Activated B cell treated with CpG ODN at 0.5 μM for 24 hours (primary cell): ENCODE measurements at places on chromosomes 6 and 20.

DNA sequence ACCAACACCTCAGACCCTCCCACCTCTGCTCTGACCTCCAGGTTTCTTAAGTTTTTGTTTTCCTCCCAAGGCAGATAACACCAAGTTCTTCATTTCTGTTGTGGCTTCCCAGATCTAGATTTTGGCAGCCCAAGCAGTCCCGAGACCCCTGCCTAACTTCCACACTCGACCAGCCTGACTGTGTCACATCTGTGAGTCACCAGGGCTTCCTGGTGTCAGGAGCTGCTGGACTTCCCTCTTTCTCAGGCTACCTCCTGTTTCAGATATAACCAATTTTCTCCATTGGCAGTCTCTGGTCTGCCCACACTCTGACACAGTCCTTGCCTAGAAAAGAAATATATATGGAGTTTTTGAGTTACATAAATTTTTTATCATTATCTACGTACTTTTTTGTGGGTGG lies 46.1 kb upstream of the CCN6 start:
- no peak for DNase-seq

DNA sequence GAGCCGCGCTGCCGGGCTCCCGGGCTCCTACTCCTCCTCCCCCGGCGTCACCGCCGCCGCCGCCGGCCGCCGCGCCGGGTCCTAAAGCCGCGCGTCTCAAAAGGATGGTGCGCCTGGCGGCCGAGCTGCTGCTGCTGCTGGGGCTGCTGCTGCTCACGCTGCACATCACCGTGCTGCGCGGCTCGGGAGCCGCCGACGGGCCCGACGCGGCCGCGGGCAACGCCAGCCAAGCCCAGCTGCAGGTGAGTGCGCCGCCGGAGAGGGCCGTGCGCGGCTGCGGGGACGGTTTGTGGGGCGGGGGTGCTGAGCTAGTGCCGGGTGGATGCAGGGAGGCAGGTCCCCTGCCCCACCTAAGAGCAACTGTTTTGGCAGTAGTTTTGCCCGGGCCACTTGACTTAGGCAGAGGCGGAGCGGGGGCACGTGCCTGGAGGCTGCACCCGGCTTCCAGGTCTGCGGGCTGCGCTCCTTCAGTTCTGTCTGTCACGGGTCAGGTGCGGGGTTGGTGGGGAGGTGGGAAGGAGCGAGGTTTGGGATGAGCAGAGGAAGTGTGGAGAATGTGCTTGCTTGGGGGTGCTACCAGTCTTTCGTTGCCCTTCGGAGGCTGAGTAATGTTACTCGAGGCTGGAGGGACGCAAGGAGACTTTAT lies 722 bp downstream of the ISM1 start:
- DNase-seq = no peak

GRCh38 chr20:23568320-23568970 lies at the start of gene CST9L:
TSS of gene CST9L (minus strand) at chr20:23568484. CDS start at chr20:23568450, 34 bp downstream.
- DNase-seq = no peak

GRCh38 chr6:144150710-144151657 lies 667 bp downstream of the STX11 start:
- peak; percentile 31 for DNase-seq

GRCh38 chr6:25745836-25746235 lies 8.7 kb upstream of the SLC17A4 start:
- no peak for DNase-seq

DNA sequence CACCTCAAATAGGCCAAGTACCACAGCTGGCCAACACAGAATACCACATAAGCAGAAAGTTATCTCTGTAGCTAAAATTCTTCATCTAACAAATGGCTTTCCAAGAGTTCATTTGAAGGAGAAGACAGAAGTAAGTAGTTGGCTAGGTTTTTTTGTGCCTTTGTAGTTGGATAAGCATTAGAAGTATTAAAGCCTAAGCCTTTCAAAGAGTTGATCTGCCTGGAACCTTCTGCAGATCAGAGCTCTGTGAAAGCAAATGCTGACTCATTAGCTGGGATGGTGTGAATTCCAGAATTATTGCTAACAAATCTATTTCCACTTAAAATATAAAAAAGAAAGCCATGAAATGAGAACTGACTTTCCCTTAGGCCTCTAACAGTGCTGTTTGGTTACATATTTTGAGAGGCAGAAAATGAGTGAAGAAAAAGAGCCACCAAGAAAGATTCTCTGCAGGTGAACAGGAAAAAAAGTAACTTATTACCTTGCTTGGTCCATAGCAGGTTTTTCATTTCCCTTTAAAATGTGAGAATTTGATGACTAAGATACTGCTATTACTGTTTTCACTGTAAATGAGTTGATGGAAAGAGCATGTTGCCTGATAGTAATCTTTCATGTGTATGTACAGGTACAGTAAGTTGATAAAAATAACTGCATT lies 763.2 kb upstream of the FLRT3 start:
- no peak for DNase-seq

DNA sequence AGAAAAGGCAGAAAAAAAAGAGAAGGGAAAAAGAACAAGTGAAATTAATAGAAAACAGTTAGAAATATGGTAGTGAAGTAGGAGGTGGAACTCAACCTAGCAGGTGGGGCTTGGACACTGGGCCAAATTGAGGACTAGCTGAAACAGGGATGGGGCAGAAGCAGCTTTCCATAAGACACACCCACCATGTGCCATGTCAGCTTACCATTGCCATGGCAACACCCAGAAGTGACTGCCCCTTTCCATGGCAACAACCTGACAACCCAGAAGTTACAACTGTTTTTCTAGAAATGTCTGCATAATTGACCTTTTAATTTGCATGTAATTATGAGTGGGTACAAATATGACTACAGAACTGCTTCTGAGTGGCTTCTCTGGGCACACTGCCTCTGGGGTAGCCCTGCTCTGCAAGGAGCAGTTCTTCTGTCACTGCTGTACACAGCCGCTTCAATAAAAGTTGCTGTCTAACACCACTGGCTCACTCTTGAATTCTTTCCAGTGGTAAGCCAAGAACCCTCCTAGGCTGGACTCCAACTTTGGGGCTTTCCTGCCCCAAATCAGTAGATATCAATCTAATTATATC lies 35.9 kb upstream of the SLC24A3 start:
- DNase-seq = no peak

DNA sequence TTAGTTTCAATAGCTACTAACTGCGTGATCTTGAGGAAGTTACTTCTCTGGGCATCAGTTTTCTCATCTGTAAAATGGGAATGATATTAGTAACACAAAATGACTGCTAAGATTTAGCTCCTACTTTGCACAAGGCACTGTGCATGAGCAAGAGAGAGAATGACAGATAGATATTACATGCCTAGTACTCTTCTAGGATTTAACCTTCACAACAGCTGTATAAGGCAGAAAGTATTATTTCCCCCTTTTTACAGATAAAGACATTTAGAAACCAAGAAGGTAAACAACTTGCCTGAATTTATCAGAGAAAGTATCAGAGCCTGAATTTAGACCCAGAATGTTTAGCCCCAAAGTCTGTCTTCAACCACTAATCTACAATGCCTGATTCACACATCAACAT lies 281.6 kb downstream of the KHDC1L start:
- no peak for DNase-seq

- DNase-seq = no peak
These were observed 100.0 kb upstream of the NRSN1 start for GRCh38 chr6:24026050-24026449.

DNA sequence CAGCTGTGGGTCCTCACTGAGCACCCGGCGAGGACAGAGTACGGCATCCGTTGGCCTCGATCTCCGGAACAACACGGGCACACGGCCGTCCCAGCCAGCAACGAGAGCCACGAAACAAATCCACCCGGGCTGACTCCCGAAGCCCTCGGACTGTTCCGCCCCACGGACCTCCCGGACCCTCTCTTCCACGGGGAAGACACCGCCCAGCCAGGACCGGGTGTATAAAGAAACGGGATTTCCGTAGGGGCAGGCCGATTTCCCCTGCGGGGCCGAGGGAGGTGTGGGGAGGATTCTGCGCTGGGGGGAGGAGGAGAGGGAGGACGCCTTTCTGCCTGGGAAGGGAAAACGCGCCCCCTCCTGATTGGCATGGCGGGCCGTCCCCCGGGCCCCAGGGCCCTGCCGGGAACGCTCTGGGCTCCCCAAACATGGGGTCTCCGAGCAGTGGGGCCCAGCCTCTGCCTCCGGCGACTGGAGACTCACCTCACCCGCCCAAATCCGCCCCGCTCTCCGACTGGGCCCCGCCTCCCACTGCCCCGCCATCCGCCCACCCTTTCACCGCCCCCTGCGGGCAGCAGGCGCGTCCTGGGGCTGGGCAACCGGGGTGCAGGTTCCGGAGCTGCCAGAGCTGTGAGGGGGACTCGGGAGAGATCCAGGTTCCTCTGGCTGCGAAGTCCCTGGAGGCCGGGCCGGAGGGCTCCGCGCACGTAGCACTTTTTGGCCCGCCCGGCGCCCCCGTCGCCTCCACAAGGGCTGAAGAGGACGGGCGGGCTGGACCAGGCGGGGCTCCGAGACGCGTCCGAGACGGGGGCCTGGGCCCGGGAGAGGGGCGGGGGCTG lies 679 bp upstream of the PPDPF start:
- peak; percentile 68 for DNase-seq

- no peak for DNase-seq
These were observed 1.3 kb downstream of the PPP1R3G start for GRCh38 chr6:5086294-5086890.

- no peak for DNase-seq
These were observed 13.4 kb downstream of the SLX4IP start for GRCh38 chr20:10448270-10449156.

GRCh38 chr20:46631874-46632446 lies 19.3 kb downstream of the SLC13A3 start:
- no peak for DNase-seq

DNA sequence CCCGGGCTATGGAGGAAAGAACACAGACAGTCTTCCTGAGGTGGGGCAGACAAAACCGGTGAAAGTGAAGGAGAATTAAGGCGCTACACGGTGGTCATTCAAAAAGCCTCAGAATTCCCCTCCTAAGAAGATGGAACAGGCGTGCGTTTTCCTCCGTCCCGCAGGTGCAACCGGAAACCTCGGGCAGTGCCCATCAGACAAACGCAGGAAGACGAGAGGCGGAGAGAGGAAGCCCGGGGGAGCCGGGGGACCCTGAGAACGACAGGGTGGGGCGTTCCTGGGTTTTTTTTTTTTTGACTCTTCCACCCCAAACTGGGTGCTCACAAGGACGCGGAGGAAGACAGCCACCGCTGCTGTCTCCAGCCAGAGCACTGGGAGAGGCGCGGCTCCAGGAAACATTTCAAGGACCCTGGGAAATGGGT lies 25.4 kb downstream of the TTLL2 start:
- DNase-seq = no peak

DNA sequence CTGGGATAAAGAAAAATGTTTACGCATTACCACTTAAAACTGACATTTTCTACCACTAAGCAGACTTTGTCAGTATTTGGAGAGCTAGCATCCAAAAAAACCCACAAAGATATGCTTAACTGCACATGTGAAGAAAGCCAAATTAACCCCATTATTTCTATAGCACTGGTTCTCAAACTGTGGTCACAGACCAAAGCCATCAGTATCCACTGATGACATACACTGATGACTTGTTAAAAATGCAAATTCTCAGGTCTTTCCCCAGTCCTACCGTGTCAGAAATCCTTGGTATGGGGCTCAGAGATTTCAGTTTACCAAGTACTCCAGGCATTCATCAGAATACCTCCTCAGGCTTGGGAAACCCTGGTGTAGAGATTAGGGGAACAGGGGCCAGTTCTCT lies 230.2 kb downstream of the PTPRK start:
- DNase-seq = no peak

GRCh38 chr6:169212897-169213813 lies 40.5 kb downstream of the THBS2 start:
- DNase-seq = peak; percentile 82

- DNase-seq = no peak
These were observed 120.9 kb upstream of the IFNGR1 start for GRCh38 chr6:137339929-137340559.

GRCh38 chr6:118896339-118897136 lies 2.6 kb downstream of the ASF1A start:
- DNase-seq = no peak

- no peak for DNase-seq
These were observed 16.8 kb downstream of the CD83 start for GRCh38 chr6:14134211-14134910.

DNA sequence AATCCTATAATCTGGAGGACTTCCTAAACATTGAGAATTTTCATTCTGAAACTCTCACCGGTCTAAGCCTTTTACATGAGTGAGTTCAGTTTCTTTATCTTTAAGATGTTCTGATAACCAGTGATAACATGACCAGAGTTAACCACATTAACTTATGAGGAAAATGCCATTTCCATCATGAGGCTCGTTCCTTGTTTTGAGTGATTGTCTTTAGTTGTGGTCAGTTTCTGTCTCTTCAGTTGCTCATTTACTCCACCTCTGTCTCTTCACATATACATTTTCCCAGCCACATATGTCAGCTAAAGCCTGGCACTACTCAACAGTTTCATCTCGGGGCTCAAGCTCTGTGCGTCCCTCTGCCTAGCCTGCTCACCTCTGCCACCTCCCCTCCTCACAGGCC lies 70.4 kb downstream of the JAG1 start:
- no peak for DNase-seq

DNA sequence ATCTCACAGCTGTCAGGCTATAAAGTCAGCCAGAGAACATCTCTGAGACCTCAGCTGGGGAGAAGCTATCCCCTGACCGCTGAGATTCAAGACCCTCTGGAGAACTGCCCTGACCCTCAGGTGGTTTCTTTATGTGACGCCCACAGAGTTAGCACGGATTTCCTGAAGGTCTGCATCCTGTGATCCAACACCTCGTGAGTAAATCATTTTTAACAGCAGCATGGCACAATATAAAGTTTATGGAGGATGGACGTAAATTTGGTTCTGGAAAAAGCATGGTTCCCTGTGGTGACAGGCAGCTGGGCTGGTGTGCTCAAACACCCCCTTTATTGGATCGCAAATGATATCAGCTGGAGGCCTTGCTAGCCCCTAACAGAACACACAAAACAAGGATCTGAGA lies 25.3 kb upstream of the TRAF3IP2 start:
- no peak for DNase-seq

- DNase-seq = no peak
These were observed 79.0 kb downstream of the ALDH8A1 start for GRCh38 chr6:134870677-134871498.

DNA sequence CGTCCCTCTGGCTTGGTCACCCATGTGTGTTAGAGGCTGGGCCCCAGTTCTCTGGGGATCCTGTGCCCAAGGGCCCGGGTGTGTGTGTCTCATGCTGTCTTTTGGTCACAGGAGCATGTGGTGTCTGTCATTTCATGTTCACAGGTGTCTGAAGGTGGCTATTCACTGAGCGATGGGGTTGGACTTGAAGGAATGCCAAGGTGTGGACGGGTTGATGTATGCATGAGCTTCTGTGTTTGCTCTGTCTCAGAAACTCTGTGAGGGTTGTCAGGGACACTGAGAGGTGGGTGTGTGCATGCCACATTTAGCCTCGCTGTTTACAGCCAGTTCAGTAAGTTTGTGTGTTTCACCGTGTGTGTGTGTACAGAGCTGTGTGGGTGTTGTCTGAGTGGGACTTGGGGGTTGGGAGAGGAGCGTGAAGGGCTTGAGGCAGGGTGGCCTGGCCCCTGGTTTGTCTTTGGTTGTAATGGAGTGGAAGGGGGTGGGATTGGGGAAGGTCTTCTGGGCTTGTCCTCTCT lies 1.2 kb downstream of the DDR1 start:
- no peak for DNase-seq

- no peak for DNase-seq
These were observed at the start of gene TBX18 for GRCh38 chr6:84764332-84765049. TSS of gene TBX18 (minus strand) at chr6:84764598. CDS start at chr6:84764181, 417 bp downstream.

- no peak for DNase-seq
These were observed 97.3 kb downstream of the ANKRD60 start for GRCh38 chr20:58131151-58131550.

- no peak for DNase-seq
These were observed 102.9 kb upstream of the PRL start for GRCh38 chr6:22399693-22400092.

- no peak for DNase-seq
These were observed 115.9 kb downstream of the DLL1 start for GRCh38 chr6:170174771-170175643.
